ENCODE measurements at places on chromosomes 7 and 10. TPM values are rescaled to one million over a fixed set of nuclear protein-coding genes. Genes with fewer than 3 reads are reported as not detected.

Gene IMPDH1
- 45.3 TPM for total RNA-seq

Gene PLCE1
- 4.5 TPM for total RNA-seq

Gene UBN2
- total RNA-seq: 3.6 TPM

Gene CYP3A7
- total RNA-seq: not detected

GRCh38 chr10:79932841-79933379 is 16.0 kb downstream of the SFTPD start:
- H3K4me1 ChIP-seq: no peaks in the 10 kb centered on the region
- H3K36me3 ChIP-seq: no peaks in the 10 kb centered on the region
- H3K27ac ChIP-seq: no peak overlapping the region

- H3K4me3 ChIP-seq: no peak overlapping the region
- H3K27me3 ChIP-seq: peaks cover 4% of the 10 kb centered on the region
- peaks cover 16% of the 10 kb centered on the region for H3K4me1 ChIP-seq
- no peak overlapping the region for H3K27ac ChIP-seq
These were observed 32.2 kb upstream of the TRIL start for GRCh38 chr7:28990200-28990960.

DNA sequence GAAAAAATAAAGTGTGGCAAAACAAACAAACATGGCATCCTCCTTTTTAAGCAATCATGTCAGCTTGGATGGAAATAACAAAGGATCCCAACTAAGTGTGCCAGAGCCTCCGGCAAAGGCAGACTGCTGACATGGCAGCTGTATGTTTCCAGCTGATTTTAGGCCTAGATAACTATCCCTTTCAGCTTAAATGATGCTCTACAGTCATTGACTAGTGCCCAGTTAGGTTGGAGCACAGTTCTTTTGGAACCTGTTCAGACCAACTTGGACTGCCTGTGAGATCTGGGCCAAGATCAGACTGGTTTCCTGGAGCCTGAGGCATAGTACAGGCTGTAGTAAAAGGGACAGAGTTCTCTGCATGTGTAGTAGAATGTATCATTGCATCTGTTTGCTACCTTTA is 128.7 kb downstream of the DYNC1I1 start:
- H3K4me3 ChIP-seq: no peak overlapping the region
- H3K27me3 ChIP-seq: no peaks in the 10 kb centered on the region
- no peak overlapping the region for H3K27ac ChIP-seq
- H3K36me3 ChIP-seq: no peaks in the 10 kb centered on the region
- no peaks in the 10 kb centered on the region for H3K4me1 ChIP-seq
- no peak for DNase-seq
